Fibroblast of upper back skin (primary cell): ENCODE measurements at places on chromosomes 12 and 14.
A peak's percentile ranks its signal among the peaks of the same experiment; 100 is the strongest.

DNA sequence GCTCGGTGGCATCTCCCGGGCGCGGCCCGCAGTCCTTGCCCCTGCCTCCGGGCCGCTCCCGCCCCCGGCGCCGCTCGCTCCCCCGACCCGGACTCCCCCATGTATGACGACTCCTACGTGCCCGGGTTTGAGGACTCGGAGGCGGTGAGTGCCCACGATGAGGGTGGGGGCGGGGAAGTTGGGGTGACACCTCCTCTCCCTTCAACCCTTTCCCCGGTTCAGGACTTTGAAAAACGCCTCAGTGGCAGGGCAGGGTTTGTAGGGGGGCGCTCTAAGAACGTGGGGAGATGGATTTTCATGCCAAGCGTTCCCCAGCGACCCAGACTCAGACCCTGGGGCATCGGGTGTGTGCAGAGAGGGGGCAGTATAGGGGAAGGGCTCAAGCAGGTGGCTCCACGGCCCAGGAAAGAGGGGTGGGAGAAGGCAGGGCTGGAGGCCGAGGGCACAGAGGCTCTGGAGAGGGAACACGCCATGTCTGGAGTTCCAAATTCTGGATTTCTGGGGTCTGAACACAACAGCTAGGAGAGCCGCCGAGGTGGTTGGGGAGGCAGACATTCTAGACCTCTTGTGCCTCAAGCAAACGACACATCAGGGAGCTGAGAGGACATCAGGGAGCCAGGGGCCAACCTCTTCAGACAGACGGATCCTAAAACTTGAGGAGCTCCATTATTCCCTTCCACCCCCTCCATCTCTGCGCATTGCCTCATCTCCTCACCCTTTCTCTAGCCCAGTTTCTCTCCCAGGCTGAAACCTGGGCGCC is 715 bp downstream of the CACNB3 start:
- no peak for DNase-seq

DNA sequence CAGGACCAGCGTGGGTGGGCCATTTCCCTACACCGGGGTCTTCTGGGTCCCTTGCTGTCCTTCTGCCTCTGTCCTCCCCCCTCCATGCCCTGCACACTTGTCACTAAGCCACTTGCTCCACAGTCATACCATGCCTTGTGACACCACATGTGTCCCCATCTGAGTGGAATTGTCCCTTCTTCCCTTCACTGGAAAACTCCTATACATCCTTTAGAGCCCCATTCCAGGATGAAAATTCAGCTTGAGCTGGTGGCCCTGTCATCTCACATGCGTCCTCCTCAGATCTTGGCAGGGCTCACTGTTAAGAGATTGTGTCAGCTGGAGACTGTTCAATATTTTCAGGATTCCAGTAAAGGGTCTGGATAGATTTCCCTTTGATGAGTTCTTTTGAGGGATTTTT is 87.4 kb downstream of the DNAH10 start:
- DNase-seq = no peak

- DNase-seq = peak; percentile 80
Measured at GRCh38 chr12:101939856-101940265, 62.5 kb downstream of the DRAM1 start.

GRCh38 chr14:99169776-99170356 is 102.1 kb downstream of the BCL11B start:
- DNase-seq = no peak

DNA sequence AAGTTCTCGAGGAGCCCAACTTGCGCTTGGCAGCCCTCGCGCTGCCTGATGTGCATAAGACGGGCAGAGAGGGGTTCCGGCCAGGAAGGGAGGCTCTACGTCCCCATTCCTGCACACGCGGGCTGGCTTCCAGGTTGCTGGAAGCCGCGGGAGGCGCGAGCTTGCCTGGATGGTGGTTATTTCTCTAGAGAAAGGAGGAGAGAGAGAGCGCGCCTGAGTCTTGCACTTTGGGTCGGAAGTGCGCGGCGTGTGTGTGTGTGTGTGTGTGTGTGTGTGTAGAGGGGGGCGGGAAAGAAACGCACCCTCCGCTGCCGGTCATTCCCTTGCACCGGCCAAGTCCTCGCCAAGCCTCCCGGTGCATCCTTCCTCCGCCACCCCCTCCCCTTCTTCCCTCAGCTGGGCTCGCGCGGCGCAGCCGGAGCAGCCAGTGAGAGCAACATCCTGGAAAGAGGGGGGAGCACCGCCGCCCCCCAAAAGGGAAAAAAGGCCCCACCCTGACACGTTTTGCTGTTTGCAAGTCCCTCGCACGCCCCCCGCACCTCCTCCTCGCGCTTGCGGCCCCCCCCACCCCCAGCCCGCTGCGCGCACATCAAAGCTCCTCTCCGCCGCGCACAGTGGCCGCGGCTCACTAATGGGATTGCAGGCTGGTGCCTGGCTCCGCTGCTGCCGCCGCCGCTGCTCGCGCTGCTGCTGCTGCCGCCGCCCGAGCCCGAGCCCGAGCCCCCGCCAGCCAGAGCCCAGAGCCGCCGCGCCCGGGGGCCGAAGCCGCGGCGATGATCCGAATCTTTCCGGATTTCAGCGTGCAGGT is 4.4 kb upstream of the NPAS3 start:
- DNase-seq = peak; percentile 13

DNA sequence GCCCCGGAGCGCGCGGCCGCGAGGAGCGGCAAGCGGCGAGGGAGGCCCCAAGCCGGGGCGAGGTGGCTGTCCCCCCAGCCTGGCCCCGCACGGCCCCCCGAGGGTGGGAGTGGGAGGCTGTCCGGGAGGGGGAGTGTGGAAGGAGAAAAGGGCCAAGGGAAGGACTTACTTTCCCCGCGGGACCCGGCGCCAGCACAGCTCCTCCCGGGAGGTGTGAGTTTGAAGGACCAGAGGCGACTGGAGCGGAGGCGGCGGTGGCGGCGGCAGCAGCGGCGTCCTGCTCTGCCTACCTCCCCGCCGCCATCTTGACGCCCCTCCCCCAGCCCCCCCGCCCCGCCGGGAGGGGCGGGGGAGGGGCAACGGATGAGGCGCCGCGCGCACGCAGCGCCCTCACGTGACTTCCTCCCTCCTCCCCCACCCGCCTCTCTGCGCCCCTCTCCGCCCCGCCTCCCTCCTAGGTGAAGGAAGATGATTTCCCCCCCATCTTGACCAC is at the start of gene SBNO1:
SBNO1 (minus strand) TSS at position 316 of the 493 bp plus-strand sequence. CDS start 14,406 bp downstream, outside the sequence.
- peak; percentile 87 for DNase-seq

- DNase-seq = no peak
Measured at GRCh38 chr14:48726080-48726642, 860.0 kb downstream of the RPS29 start.

DNA sequence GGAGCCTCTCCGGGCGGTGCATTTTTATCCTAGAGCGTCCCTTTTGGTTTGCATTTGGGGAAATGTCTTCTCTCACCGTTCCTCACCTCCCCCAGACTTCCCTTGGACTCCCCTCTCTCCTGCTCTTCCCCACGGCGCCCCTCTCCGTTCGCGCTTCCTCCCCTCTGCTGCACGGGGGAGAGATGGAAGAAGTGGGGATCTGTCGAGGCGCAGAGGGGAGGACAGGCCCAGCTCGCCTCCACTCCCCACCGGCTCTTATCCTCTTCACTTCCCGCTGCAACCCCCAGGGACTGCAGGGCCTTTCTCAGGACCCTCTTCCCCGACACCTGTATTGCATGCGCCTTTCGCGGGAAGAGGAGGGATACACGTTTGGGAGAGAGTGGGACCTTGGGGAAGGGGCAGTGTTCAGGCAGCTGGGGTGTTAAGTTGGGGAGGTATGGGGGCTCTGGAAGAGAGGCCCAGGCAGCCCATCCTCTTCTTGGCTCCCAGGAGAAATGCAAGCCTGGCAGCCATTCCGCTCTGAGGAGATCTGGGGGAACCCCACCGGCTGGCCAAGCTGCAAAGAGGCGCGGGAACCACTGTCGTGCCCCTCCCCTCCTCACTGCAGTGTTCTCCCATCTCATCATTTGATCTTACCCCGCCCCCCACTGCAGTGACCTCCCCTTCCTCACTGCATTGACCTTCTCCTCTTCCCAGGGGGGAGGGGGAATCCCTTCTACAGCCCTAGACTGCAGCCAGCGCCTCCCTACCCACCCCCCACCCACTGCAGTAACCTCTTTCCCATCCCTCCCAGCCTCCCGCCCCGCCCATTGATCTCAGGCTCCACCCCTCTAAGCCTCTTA is 788 bp downstream of the ENO2 start:
- peak; percentile 20 for DNase-seq

DNA sequence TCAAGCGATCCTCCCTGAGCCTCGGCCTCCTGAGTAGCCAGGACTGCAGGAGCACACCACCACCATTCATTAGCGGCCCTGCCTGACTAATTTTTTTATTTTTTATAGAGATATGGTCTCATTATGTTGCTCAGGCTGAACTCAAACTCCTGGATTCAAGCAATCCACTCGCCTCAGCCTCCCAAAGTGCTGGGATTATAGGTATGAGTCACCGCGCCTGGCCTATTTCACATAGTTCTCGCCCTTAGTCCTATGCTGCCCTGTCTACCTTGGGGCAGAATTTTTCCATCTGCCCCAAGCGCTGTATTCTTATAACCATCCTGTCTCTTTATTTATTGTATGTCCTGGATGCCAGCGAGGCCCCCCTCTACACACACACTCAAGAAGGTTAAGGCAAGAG is 50.9 kb upstream of the BCL2L14 start:
- DNase-seq = no peak

- DNase-seq = no peak
Measured at GRCh38 chr12:62263966-62264365, 3.8 kb downstream of the USP15 start.

DNA sequence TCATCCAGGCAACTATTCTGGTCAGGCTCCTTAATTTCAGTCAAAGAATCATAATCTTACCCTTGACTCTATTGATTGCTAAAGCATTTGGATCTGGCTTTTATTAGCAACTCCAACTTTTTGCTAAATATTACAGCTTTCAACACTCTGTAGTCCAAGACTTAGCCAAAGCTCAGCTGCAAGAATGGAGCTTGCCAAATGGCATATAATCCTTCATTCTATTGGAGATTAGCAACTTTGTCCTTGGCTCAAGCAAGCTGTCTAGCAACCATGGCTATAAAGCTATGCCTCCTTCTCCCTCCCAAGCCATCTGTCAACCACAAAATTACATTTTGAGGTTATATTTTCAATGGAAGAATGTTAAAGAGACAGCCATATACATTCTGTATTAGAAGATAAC is 23.1 kb upstream of the NID2 start:
- peak; percentile 79 for DNase-seq

DNA sequence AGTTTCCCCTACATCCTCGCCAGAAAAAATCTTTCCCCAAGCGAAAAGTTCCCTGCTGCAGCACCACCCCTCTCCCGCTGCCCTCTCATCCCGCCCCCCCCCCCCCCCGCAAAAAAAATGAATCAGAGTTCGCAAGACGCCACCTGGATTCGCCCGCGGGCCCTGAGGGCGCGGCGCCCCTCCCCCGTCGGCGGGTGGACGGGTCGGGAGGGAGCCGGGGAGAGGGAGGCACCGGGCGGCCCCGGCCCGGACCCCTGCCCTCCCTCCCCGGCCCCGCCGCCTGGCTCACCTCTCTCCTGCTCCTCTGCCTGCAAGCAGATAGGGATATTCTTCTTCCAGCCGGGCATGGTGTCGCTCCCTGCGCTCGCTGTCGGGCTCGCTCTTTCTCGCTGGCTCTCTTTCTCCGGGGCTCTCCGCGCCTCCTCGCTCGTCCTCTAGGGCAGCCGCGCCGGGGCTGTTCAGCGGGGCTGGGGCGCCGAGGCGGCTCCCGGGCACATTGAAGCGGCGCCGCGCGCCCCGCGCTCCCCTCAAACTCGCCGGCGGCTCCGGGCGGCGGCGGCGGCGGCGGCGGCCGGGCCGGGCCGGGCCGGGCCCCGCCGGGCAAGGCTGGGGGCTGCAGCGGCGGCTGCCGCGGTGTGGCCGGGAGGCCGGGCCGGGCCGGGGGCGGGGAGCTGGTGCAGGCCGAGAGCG is 200.3 kb upstream of the CAND1 start:
- DNase-seq = peak; percentile 30

- peak; percentile 54 for DNase-seq
Measured at GRCh38 chr12:113048716-113049127, 7.8 kb upstream of the DTX1 start.

DNA sequence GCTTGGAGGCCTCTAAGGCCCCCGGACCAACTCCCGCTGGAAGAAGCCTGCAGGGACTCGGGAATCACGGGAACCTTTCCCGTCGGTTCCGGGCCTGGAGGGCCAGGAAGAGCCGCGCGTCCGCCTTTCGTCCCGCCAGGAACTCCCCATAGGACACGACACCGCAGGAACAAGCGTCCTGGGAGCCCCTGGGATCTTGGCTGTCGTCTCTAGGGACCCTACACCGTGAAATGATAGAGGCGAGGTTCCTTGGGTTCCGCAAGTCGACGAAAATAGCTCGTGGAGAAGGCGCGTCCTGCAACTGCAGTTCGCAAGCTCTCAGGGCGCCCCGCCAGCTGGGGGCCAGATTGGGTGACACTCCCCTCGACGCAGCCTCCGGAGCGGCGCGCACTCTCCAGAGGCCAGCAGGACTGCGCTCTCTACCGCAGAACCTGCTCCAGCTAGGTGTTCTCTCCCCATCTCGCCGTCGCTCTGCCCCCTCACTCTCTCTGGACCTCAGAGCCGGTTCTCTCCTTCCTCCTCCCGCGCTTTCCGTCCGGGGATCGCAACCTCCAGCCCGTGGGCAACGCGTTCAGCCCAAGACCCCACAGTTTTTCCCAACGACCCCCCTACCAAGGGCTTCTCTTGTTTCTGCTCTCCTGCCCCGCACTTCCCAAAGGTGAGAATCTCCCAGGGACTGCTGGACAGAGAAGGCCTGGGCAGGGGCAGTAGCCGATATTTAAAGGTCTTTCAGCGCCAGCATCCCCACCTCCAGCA is 776 bp downstream of the BMP4 start:
- DNase-seq = no peak

DNA sequence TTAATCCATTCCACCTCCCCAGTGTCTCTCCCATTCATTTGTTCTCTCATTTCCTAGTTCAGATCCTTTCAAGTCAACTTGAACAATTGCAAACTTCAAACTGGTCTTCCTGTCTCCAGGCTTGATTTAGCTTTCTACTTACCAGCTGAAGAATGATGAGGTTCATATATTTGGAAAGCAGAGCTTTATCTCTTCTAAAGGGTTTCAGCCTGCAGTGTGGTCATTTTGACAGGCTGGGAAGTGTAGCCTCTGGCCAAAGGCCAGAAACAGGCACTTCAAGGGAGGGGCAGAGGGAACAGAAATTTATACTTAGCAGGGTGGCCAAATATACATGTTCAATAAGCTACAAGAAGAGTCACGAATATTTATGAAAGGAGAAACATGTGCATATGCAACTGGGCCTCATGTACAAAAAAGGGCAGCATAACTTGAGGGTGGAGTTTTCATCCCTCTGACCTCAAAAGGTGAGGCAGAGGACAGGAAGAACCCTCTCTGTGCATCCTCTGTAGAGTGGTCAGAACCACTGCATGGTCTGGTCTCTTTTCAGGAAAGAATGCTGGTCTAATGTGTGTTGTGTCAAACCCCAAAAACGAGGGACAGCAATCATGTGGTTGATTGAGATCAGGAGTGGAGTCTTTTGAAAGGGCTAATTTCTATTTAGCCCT is 34.0 kb upstream of the HECTD1 start:
- DNase-seq = no peak

GRCh38 chr14:75654127-75654732 is 6.4 kb downstream of the ERG28 start:
- peak; percentile 46 for DNase-seq

GRCh38 chr12:49092086-49092815 is 2.4 kb downstream of the DHH start:
- DNase-seq = peak; percentile 19
